ENCODE measurements at places on chromosomes 3 and 15.

- DNase-seq: no peak
Measured at GRCh38 chr3:13115576-13115910, 42.3 kb upstream of the IQSEC1 start.

GRCh38 chr15:80138961-80139360 is 13.8 kb upstream of the FAH start:
- no peak for DNase-seq

GRCh38 chr3:175421902-175422301 is 562.8 kb downstream of the NAALADL2 start:
- no peak for DNase-seq

DNA sequence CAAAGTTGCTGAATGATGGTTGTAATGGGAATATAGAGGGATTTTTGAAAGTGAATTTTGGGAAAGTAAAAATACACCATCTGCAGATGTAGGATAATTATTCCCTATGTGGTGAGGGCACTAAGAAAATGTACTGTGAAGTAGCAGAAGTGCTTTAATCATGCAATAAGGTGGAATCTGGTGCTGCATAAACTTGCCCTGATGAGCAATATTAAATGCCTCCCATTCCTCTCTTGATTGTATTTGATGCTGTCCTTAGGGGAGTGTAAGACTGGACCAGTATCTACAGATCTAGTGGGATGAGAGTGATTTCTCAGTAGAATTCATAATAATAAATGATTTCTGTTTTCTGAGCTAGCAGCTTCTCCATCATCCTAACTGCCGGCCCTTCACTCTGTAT is 47.7 kb upstream of the ATP2C1 start:
- no peak for DNase-seq

DNA sequence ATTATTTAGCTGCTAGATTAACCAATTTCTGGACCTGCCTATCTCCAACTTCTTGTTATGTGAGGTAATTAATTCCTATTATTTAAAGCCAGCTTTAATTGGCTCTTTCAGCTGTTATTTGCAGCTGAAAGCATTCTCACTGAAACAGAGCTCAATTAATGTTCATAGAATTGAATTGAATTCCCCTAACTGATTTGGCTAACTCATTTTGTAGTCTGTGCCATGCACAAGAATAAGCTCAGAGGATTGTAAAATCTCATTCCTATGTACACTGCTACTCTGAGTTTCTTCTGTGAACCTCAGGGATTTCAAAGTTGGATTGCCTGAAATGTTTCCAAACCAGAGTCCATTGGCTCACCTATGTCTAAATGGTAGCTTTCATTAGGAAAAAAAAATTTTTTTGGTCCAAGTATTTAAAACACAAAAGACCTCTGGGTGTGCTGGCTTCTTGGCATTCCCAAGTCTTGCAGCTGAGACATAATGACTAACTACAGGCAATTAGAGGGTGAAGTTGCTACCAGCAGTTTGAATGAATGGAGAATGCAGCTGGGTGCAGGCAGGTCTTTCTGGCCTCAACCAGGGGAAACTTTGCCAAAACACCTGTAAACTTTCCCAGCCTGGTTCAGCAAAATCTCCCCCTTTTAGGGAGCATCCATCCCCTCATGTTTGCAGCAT is 134.3 kb downstream of the EDEM1 start:
- no peak for DNase-seq

DNA sequence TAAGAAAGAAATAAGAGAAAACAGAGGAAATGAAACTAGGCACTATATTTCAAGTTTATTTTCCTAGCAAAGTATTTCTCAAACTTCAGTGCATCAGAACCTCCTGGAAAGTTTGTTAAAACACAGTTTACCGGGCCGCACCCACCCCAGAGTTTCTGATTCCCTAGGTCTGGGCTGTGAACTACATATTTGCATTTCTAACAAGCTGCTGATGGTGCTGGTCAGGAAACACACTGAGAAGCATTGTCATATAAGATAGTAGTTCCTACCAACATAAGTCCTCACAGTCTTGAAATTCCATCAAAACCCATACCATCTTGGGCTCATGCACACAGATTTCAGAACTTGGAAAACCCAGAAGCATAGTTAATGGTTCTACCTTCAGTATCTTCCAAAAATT is 8.3 kb downstream of the SLC9A9 start:
- no peak for DNase-seq

DNA sequence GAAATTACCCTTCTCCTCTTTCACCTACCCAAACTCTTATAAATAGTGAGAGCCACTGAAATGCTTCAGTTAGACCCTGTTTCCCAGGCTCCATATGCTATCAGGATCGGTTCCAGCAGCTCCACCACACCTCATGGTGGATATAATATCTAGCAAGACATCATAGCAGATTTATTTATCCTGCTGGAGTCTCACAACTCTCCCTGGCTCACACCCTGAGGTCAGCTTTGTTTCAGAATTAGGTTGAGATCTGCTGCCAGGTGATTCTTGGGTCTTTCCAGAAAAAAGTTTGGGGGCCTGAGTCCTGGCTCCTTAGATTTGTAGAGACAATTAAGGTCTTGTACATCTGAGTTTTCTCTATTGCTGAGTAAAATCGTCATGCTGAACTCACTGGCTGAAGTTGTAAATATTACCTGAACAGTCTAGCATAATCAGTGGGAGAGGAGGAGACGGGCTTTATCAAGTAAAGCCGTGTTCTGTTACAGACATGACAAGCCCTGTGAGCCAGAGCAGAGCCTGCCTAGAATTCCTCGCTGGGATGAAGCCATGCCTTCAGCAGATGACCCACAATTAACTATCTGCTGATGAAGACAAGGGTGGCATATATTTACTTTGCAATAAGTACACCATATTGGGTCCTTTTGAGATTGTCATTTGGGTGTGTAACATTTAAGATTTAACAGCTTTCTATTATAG is 131.6 kb downstream of the STAC start:
- no peak for DNase-seq

GRCh38 chr15:73240866-73241499 is 127.8 kb downstream of the HCN4 start:
- DNase-seq: peak; percentile 79

DNA sequence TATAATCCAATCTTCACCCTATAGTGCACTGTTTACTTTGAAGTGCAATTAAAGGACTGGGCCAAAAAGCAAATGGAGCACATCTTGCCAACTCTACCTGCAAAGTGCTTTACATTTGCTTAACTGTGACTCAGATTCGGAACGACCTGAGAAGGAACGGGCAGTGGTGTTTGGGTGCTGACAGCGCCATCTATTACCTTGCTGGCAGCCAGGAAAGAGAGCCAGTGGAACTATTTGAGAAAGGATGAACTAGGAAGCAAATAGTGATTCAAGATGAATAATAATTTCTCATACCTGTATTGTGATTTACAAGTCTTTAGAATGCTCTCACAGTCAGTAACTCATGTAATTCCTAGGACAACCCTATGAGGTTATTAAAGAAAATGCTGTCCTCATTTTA is 312.9 kb downstream of the PDCD6IP start:
- no peak for DNase-seq

DNA sequence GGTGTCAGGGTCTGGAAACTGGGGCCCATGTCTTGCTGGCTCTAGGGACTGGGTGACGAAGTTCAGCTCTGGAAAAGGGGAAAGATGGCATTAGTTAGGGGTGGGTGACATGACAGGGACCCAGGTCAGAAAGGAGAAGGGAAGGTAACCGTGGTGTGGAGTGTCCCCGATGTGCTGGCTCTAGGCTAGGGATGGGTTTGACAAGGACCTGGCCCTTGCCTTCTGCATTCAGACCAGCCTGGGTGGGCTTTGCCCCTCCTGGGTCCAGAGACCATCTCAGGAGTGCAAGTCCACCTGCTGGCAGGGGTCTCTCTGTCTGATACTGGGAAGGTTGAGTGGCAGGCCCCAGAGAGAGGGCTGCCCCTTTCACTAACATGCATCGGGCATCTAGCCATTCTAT is 28.7 kb upstream of the ATP2B2 start:
- DNase-seq: no peak

- no peak for DNase-seq
Measured at GRCh38 chr3:65006300-65006739, 318.5 kb upstream of the ADAMTS9 start.

- DNase-seq: no peak
Measured at GRCh38 chr3:29353807-29354206, 72.9 kb downstream of the RBMS3 start.

- no peak for DNase-seq
Measured at GRCh38 chr15:54519577-54519976, 541.3 kb downstream of the UNC13C start.

GRCh38 chr3:17865631-17866030 is 123.2 kb upstream of the TBC1D5 start:
- no peak for DNase-seq

DNA sequence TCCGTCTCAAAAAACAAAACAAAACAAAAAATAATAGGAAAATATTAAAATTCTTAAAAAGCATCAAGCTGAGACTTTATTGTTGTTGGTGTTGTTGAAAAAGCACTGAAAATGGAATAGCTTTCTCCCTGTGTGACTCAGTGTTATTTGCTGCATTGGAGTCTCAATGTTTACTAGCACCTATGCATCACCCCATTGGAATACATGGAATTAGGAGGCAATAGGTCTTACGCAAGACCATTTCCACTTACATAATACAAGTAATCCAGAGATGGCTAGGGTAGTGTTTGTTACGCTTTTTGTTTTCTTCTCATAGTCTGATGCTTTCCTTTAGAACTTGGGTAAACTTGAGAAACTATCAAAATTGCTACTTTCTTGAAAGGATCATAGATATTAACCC is 15.2 kb downstream of the GXYLT2 start:
- no peak for DNase-seq

DNA sequence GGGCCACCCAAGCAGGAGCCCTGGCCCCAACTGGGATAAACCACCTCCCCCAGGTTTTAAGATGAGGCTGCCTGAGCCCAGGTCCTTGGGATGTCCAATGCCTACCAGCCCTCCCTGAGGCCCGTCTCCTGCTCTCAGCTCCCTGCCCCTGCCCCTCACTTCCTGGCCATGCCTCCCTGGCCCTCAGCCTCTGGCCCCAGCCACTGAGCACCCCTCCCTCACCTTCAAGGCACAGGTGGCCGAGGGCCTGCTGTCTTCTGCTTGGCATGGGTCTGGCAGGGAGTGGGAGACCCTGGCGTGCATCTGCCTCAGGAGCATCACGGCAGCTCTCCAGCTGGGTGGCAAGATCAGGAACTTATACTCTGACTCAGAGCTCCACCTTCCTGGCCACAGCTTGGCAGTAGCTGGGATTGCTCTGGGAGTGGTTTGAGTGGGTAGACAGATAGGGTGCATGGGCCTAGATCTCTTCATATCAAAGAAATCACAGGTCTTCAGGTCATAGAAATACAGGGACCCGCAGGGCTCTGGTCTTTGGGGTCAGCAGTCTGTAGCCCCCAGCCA is at the start of gene PLA2G4E:
PLA2G4E (minus strand) TSS at position 330 of the 561 bp plus-strand sequence; CDS start at position 318, 12 bp downstream.
- DNase-seq: no peak

DNA sequence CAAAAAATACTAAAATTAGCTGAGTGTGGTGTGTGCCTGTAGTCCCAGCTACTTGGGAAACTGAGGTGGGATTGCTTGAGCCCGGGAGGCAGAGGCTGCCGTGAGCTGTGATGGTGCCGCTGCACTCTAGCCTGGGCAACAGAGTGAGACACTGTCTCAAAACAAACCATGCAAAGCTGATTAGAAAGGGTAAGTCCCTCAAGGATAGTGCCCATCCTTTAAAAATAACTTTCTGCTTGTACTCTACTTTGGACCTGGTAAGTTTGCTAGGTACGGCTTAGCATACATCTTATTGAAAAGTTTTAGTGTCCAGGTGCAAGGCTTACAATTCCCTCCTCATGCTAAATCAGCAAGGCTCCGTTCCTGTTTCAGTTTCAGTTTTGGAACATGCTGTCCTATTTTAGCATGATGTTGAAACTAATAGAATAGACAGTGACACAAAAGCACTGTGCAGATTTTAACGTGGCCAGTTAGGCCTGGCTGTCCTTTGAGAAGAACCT is 21.4 kb downstream of the FEM1B start:
- no peak for DNase-seq

DNA sequence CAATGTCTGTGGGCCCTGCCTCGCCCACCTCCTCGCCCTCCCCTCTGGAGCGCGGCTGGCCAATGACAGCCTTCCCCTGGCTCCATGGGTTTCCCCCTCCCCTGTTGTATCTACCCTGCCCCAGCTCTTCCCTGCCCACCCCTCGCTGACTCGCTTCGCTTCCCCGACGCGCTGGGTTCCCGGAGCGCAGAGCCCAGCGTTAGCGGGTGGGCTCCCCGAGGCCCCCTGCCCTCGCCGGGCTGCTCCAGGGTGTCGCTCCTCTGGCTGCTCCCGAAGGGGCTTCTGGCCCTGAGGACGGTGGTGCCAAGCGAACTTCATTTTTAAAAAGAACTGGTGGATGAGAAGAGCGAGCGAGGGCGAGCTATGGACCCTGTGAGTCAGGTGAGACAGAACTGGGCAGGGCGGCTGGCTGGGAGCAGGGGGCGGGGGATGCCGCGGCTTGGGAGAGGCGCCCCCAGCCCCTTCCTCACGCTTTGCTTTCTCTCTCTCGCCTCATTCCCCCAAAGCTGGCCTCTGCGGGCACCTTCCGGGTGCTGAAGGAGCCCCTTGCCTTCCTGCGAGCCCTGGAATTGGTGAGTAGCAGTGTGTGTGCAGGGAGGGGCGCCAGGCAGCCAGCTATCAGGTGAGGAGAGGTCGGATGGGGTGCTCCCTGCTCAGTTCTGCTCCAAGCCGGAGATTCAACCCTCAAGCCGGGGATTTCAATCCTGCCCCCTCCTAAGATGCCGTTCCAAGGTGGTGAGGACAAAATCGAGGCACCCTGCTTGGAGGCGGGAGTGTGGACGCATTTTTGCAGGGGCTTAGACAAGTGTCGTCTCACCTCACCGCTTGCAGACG is at the start of gene SYNPR:
SYNPR (plus strand) TSS at position 138 of the 834 bp plus-strand sequence.
- peak; percentile 44 for DNase-seq

DNA sequence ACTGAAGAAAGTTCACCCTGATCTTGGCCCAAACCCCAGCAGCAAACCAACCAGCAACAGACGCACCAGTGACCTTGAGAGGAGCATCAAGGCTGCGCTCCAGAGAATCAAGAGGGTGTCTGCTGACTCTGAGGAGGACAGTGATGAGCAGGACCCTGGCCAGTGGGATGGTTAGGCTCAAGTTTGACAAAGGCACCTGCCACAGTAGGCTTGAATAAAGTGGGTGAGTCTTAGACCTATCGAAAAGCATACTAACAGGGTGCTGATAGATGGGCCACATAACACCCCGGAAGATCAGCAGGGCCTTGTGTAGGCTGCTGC is 23.9 kb downstream of the WHAMM start:
- DNase-seq: no peak

- DNase-seq: no peak
Measured at GRCh38 chr15:49064281-49064653, 18.0 kb upstream of the SECISBP2L start.

GRCh38 chr15:33756961-33757360 is 211.3 kb upstream of the CHRM5 start:
- no peak for DNase-seq

GRCh38 chr3:99929745-99930139 is 112.1 kb downstream of the CMSS1 start:
- DNase-seq: no peak

GRCh38 chr3:64501298-64501906 is 186.4 kb downstream of the ADAMTS9 start:
- no peak for DNase-seq

- no peak for DNase-seq
Measured at GRCh38 chr3:11349446-11349845, 77.2 kb downstream of the ATG7 start.
